ENCODE measurements at places on chromosomes 16 and 17.

- no peak for DNase-seq
These were observed 13.0 kb downstream of the CBX4 start for GRCh38 chr17:79826204-79826680.

DNA sequence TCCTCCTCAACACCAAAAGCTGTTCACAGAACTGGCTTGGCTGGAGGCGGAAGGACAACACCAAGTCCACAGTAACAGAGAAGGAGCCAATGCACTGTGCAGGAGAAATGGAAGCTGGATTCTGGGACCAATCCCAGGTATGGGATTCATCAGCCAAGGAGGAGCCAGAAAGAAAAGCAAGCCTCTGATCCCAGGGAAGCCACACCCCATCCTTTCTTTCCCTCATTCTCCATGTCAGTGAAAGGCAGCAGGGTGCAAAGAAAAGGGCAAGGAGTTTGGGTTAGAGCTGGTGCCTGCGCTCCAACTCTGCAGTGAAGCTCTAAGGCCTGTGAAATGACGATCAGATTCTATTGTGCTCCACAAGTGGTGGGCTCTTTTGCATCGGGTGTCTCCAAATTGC is 11.0 kb downstream of the DCAKD start:
- no peak for DNase-seq

DNA sequence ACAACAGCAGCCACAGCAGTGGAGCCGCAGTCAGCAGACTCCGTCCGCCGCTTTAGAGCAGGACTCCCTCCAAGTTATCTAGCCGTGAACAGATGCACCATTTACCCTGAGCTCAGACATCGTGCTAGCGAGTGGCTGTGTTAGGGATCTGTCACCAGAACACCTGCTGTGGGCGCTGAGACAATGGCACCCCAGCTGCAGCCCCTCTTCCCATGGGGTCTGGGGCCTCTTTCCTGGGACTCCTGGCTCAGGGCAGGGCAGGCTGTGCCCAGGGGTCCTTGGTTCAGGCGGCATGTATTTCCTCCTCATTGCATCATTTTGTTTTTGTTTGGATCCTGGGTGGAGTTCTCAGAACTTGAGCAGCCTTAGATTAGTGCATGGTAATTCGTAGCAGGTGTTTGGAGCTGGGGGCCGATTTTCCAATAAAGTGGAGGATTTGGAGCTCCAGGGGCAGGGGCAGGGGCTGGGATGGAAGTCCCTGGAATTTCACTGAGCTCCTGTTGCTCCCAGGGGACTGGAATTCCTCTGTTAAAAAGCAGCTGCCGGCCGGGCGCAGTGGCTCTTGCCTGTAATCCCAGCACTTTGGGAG is 23.4 kb downstream of the NMRAL1 start:
- DNase-seq, result no peak

DNA sequence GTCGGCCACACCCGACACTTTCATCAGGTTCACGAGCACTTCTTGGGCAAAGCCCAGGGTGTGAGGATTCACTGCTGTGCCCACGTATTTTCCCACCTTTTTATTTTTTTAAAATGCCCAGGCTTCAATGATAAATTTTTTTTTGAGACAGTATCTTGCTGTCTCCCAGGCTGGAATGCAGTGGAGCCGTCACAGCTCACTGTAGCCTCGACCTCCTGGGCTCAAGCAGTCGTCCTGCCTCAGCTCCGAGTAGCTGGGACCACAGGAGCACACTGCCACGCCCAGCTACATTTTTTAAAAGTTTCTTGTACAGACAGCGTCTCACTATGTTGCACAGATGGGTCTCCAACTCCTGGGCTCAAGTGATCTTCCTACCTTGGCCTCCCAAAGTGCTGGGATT is 17.8 kb downstream of the UTS2R start:
- no peak for DNase-seq

DNA sequence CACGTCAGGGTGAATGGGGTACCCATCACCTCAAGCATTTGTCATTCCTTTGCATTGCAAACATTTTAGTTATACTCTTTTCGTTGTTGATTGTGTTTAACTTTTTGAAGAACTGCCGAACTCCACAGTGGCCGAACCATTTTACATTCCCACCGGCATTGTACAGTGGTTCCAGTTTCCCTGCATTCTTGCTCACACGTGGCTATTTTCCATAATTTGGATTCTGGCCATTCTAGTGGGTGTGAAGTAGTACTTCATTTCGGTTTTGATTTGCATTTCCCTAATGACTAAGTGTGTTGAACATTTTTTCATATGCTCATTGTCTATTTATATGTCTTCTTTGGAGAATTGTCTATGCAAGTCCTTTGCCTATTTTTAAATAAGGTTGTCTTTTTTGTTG is 13.0 kb downstream of the NOL11 start:
- no peak for DNase-seq

- no peak for DNase-seq
These were observed 111.4 kb downstream of the SNX29 start for GRCh38 chr16:12087901-12088421.

DNA sequence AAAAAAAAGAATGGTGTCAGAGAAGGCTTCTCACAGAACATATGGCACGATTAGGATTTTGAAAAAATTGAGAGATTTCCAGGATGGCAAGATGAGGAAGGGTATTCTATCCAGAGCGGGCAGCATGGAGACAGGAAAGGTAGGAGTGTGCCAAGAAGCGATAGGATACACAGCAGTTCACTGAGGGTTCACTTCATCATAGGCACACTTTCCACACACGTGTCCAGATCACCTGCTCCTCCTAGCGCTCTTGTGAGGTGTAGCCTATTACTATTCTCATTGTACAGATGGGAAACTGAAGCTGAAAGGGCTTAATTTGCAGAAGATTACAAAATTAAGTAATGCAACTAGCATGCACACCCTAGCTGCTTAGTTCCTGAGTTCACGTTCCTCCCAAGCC is 6.2 kb upstream of the ELAC2 start:
- DNase-seq, result no peak

DNA sequence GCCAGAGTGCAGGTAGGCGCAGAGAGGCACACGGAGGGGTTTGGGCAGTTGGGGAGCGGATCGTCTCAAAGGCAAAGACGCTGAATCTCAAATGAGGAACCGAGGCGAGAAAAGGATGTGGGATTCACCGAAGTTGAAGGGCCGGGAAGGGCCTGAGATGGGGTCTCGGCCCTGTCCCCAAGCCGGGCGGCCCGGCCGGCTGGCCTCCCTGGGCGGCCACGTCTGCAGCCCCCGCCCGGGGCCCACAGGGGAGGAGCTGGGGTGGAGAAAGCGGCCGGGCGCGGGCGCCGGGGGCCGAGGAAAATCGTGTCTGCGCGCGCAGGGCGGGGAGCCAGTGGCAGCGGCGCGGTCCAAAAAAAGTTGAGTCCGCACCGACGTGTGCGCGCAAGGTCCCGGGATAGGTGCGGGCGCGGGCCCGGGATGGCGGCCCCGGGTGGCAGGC is 458 bp downstream of the SLC12A4 start:
- DNase-seq, result no peak

DNA sequence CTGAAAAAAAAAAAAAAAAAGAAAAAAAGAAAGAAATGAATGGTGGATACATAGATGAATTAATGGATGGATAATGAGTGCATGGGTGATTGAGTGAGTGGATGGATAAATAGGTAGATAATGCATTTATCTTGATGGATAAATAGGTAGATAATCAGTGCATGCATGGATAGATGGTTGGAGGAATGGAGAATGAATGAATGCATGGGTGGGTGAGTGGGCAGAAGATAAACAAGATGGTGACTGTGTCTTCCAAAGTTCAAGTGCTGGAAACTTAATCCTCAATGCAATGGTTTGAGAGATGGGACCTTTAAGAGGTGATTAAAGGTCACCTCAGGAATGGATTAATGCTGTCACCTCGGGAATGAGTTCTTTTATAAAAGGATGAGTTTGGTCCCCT is 6.8 kb upstream of the RNF112 start:
- no peak for DNase-seq

GRCh38 chr17:83189044-83190003 is 109.9 kb downstream of the METRNL start:
- DNase-seq, result no peak

GRCh38 chr17:31437720-31438400 is 46.4 kb downstream of the RAB11FIP4 start:
- DNase-seq, result no peak

GRCh38 chr16:51497541-51498211 is 346.6 kb upstream of the SALL1 start:
- DNase-seq, result no peak

DNA sequence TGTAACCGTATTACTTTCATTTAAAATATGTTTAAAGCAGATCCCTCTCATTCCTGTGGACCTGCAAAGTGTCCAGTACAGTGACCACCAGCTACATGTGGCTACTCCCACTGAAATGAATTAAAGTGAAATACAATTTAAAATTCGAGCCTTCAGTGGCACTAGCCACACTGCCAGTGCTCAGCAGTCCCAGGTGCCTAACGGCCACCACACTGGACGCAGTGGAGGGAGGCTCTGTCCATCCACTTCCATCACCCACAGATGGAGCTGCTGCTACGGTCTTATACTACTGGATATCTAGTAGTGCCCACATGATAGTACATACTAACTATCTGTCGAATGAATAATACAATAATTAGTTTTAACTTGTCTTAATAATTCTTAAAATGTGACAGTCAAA is 2.3 kb upstream of the CBX2 start:
- no peak for DNase-seq

DNA sequence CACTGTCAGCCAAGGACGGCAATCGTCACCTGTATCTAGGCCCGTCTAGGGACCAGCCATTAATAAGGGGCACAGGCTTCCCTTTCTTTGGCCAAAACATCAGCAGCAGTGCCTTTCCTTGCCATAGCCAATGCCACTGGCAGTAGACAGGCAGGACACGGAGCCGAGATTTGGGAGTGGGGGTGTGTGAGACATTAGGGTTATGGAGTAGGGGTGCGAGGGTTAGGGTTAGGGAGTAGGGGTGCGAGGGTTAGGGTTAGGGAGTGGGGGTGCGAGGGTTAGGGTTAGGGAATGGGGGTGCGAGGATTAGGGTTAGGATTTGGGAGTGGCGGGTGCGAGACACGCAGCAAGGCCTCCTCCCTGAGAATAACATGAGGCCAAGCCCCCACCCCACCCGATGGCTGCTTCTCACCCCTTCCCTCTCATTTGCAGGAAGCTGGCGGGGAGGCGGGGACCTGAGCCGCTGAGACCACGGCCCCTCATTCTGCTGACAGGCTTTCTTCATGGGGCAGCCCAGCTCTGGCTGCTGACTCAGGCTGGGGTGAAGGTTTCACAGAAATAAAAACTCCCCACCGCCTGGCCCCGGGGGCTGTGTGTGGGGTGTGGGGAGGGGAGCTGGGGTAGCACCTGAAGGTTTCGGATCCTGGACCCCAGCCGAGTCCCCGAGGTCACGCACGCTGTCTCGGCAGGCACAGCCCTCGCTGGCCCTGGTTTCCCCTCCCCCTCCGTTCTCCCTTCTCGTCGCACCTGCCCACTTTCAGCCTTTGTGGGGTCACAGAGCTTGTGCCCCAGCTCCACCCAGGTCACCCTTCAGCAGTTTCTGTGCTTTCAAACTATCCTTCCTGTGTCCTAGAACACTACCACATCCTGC is 93.8 kb downstream of the PGS1 start:
- no peak for DNase-seq

GRCh38 chr17:55606488-55606815 is 95.2 kb upstream of the SMIM36 start:
- no peak for DNase-seq

GRCh38 chr16:875182-876040 is 74.9 kb upstream of the GNG13 start:
- DNase-seq, result no peak

DNA sequence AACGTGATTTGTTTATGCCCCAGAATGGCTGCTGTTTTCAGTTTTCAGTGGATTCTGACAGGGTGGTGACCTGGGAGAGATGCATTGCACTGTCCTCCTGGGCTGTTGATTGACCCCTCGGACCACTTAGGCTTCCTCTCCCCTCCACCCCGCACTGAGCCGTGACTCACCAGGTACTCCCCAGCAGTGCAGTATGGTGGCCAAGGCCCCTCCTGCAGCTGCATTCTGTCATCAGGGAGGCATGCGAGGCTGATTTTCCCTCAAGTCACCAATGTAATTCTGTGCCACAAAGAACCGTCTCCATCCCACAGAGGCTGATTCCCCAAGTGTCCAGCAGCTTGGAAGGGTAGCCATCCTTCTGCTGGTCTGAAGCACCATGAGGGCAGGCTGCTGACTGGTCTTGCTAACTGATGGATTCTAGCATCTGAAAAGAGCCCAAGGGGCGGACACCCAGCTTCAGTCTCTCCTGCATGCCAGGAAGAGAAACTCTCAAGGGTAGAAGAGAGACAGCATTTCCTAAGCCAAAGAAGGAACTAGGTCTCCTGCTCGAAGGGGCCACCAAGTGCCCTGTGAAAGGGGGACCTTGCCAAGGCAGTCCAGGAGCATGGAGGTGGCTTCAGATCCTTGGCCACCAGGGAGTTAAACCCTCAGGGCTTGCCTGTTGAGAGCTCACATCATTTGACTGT is 148.1 kb downstream of the SOCS1 start:
- DNase-seq, result no peak

GRCh38 chr16:48963306-48963705 is 318.3 kb downstream of the CBLN1 start:
- no peak for DNase-seq

DNA sequence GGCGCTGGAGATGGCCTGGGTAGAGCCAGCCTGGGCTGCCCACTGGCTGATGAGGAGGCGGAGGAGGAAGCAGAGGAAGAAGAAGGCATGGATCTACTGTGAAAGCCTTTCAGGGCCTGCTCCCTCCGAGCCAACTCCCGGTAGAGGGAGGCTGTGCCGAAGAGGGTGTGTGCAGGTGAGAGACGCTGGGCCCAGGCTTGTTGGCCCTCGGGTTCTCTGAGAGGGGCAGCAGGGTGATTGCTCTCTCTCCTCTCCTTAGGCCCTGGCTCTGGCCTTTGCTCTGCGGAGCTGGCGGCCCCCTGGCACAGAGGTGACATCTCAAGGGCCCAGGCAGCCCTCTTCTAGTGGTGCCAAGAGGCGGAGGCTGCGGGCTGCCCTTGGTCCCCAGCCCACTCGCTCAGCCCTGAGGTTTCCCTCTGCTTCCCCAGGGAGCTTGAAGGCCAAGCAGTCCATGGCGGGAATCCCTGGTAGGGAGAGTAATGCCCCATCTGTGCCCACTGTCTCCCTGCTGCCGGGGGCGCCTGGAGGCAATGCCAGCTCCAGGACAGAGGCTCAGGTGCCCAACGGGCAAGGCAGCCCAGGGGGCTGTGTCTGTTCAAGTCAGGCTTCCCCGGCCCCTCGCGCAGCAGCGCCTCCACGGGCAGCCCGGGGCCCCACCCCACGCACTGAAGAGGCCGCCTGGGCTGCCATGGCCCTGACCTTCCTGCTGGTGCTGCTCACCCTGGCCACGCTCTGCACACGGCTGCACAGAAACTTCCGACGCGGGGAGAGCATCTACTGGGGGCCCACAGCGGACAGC is 3.6 kb downstream of the TP53I13 start:
- DNase-seq, result no peak

GRCh38 chr16:70608521-70608920 is 37.8 kb upstream of the IL34 start:
- DNase-seq, result no peak

DNA sequence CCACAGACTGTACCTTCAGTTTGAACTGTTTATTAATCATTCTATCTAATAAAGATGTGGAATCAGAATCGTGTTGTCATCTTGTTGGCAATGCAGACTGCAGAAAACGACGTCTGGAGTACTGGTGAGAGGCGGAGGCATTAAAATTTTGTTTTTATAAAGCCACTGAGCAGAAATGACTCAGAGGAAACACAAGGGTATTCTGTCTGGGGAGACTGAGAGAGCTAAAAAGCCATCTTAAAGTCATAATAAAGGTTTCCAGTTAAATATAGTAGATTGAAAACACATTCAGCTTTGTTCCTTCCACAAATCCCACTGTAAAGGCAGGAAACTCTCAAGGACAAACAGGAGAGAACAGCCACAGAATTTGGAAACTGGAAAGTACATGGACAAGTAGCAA is 74.2 kb downstream of the CPPED1 start:
- no peak for DNase-seq

Data from hippocampal formation (tissue), 2 donors.